ENCODE measurements at places on chromosomes 1 and 21.

DNA sequence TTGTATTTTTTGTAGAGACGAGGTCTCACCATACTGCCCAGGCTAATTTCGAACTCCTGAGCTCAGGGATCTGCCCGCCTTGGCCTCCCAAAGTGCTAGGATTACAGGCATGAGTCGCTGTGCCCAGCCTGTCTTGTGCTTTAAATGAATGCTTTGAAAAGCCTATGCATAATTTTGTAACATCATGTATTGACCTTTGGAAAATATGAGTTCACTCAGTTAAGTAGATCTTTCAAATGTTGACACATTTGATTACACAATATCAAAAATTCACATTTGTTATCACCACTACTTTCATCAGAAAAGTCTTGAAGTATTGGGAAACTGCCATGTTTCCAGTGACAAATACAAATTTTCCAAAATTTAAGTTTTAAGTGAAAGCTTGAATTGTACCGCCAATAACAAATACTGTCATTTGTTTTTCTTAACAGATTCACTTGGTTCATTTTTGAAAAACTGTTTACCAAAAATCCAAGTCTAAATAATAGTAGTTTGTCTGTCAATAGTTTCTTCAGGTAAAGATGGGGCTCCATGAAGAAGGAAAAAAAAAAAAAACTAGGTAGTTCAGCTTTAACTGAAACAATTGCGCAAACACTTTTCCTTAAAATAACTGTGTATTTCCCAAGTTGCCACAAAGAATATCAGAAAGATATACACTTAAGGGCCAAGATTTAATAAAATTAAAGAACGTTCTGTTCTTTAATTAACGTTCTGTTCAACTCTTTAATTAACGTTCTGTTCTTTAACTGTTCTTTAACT lies 233.2 kb upstream of the NR5A2 start:
- no peak for DNase-seq

- DNase-seq, result peak; percentile 60
These were observed 820 bp upstream of the TTF2 start for GRCh38 chr1:117059334-117059677.

- DNase-seq, result no peak
These were observed 32.3 kb upstream of the CITED4 start for GRCh38 chr1:40894455-40894854.

DNA sequence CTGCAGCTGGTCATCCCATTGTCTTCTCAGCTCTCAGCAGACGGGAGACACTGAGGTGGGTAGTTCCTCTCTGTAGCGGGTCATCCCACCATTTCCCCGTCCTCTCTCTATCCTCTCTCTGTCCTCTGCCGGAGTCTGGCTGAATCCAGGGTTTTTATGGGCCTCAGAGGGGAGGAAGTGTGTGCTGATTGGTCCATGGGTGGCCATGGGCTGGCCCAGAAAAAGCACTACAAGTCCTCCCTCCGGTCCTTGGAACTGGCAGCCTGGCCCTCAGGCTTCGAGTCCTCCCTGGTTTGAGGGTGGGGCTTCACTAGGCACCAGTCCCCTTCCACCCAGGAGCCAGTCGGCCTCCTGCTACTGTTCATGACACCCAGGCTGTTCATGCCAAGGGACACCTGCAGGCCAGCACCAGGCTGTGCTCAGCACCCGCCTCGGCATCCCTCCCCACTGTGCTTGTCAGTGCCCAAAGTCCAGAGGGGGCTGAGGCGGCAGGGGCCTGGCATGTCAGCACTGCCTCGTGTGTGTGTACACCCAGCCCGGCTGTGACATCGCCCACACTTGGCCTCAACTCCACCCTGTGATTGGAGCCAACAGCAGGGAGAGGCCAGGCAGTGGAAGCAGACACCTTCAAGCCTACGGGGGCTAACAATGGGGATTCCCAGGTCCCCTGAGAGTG lies 23.0 kb upstream of the LRRC8C start:
- DNase-seq, result no peak

DNA sequence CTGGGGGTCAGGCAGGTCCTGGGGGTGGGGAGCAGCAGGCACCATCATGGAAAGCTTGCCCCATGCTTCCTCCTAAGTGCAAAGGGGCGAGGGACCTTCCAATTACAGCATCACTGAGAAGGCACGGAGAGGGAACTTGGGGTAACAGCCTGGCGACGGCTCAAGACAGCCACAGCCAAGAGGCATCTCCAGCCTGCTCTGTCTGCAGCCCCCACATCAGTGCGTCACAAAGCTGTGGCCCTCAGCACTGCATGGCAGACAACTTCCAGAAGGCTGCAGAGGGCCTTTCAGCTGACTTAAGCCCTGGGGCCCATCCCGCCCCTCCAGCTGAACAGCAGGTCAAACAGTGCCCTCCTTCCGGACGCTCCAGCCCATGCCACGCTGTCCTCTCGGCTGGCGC lies 13.2 kb upstream of the GPR153 start:
- no peak for DNase-seq

DNA sequence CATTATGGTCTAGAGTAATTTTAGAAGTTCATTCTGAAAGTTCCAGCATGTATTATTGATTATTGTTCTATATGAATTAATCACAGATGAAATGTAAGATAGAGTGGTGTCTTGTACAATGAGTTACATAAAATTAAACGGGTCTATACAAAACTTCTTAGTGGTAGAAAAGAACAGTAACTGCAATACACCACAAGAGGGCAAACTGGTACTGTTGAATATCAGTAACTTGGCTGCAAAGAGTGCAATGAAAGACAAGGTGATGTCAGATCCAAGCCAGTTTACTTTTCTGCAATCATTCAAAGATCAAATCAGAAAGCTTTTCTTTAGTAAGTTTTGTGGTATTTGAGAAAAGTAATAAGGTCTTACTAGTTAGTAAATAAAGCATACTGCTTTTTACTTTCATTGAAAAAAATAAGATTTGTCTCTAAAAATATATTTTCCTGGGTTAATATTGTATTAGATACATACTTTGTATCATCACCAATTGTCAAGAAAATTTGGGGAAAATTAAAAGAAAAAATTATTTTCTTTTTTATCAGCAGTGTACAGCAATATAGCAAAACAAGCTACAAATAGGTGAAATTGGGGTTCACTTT lies 66.4 kb upstream of the BTG3 start:
- DNase-seq, result no peak

DNA sequence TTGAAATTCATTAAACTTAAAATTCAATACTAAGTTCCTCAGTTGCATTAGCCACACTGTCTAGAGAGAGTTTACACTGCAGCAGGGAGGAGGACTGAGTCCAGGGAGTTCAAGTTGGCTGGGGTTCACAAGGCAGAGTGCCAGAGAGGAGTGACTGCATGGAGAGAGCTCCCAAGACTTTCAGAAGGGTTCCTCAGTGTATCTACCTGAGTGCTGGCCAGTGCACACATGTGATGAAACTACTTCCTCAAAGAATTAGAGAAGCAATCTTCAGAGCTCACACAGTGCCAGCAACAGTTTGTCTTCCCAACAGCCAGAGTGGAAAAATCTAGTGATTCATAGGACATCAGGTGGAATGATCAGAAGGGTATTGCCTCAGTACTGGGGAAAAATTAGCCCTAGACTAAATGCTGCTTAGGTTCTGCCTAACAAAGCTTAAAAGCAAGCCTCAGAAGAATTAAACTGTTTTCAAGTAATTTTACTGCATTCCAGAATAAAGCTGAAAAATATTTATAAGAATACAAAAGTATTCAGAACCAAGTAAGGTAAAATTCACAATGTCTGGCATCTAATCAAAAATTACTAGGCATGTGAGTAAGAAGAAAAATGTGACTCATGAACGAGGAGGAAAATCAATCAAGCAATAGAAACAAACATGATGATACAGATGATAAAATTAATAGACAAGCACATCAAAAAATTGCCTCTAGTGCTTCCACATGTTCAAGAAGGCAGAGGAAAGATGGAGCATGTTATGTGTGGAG lies 10.4 kb upstream of the WNT3A start:
- no peak for DNase-seq
